ENCODE measurements at places on chromosomes 12 and 14.
A peak's percentile ranks its signal among the peaks of the same experiment; 100 is the strongest.

DNA sequence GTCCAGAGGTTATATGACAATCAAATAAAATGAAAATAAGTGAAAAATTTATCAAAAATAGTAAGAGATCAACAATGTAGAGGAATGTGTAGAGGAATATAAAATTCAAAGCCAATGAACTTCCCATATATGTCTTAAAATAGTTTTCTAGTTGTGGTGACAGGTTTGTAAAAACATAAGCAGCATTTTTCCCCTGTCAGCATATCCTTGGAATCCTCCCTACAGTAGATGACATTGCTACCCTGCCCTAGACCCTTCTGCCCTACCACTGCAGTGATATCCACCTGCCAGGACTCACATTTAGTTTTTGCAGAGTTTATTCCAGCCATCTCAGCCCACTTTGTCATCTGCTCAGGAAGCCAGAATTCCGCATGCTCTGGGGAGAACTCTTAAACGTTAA lies 842.0 kb downstream of the RPS29 start:
- no peak for DNase-seq

GRCh38 chr14:55819610-55820304 lies 239.8 kb downstream of the KTN1 start:
- DNase-seq = no peak

- DNase-seq = no peak
Observed at GRCh38 chr12:88681271-88681670, 101.0 kb upstream of the KITLG start.

GRCh38 chr14:74211945-74212580 lies 27.2 kb upstream of the VSX2 start:
- DNase-seq = no peak

DNA sequence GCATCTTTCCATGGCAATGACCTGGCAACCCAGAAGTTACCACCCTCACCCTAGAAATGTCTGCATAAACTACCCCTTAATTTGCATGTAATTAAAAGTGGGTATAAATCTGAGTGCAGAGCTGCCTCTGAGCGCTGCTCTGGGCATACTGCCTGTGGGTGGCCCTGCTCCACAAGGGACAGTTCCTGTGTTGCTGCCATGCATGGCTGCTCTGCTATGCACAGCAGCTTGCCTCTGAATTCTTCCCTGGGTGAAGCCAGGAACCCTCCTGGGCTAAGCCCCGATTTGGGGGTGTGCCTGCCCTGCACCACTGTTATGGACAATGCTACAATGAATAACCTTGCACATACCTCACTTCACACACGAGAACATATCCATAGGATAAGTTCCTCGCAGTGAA lies 35.7 kb upstream of the GPR132 start:
- DNase-seq = no peak

- no peak for DNase-seq
Observed at GRCh38 chr14:31884776-31885379, 192.2 kb upstream of the ARHGAP5 start.

- DNase-seq = peak; percentile 92
Observed at GRCh38 chr12:55681142-55682077, 26.3 kb downstream of the ITGA7 start.

- no peak for DNase-seq
Observed at GRCh38 chr12:107355004-107355565, 261.7 kb upstream of the CRY1 start.
